ENCODE measurements at places on chromosomes 7 and 10.
A peak's percentile ranks its signal among the peaks of the same experiment; 100 is the strongest.

DNA sequence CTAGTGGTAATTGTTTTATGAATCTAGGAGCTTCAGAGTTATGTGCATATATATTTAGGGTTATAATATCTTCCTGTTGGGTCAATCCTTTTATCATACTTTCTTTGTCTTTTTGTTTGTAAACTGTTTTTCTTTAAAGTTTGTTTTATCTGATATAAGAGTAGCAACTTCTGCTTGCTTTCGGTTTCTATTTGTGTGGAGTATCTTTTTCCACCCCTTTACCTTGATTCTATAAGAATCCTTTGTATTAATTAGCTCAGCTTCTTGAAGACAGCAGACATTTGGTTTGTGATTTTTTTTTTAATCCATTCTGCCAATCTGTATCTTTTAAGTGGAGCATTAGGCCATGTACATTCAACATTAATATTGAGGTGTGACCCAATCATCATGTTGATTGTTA is 9.3 kb downstream of the CASP7 start:
- no peak for DNase-seq

- DNase-seq, result no peak
Observed at GRCh38 chr7:44769776-44770294, 21.2 kb downstream of the ZMIZ2 start.

- DNase-seq, result no peak
Observed at GRCh38 chr7:14739841-14740185, 162.7 kb downstream of the DGKB start.

DNA sequence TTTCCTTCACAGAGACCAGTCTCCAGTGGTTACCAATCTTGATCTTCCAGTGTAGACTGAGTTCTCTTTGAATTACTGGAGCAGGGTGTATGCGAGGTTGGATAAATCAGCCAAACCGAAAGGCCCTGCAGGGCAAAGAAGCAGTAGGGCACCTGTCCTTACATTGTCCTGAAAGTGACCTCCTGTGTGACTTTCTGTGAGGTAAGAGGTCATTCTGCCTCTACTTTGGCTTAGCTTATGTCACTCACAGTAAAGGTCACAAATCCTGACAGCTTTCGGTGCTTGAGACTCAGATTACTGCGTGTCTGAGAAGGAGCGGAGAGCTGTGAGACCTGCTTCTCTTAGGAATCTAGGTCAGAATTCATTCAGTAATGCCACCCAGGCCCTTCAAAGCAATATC is 252.7 kb upstream of the ETV1 start:
- DNase-seq, result no peak

- DNase-seq, result peak; percentile 60
Observed at GRCh38 chr10:72336259-72337038, 18.3 kb downstream of the DNAJB12 start.

- no peak for DNase-seq
Observed at GRCh38 chr7:107744345-107744750, 406 bp downstream of the CBLL1 start.

DNA sequence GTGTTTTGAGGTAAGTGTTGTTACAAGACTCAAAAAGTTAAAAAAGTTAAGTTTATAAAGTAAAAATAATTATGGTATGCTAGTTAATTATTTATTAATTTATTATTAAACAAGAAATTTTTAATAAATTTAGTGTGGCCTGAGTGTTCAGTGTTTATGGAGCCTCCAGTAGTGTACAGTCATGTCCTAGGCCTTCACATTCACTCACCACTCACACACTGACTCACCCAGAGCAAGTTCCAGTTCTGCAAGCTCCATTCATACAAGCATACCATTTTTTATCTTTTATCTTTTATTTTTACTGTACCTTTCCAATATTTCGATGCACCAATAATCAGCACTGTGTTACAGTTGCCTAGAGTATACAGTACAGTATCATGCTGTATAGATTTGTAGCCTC is 381.2 kb upstream of the MGMT start:
- no peak for DNase-seq

GRCh38 chr10:11832042-11832441 is 8.9 kb downstream of the PROSER2 start:
- no peak for DNase-seq

DNA sequence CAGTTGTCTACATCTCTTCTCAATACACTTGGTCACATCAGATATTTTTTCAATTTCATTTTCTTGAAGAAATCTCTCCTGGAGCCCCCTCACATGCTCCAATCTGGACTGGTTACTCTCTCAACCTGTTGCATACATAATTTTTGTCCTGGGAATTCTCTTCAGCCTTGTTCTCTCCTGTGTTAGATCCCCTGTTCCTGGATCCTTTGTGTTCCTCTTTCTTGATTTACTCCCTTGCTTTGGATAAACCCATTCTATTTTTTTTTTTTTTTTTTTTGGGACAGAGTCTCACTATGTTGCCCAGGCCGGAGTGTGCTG is 45.6 kb downstream of the SCD start:
- no peak for DNase-seq

DNA sequence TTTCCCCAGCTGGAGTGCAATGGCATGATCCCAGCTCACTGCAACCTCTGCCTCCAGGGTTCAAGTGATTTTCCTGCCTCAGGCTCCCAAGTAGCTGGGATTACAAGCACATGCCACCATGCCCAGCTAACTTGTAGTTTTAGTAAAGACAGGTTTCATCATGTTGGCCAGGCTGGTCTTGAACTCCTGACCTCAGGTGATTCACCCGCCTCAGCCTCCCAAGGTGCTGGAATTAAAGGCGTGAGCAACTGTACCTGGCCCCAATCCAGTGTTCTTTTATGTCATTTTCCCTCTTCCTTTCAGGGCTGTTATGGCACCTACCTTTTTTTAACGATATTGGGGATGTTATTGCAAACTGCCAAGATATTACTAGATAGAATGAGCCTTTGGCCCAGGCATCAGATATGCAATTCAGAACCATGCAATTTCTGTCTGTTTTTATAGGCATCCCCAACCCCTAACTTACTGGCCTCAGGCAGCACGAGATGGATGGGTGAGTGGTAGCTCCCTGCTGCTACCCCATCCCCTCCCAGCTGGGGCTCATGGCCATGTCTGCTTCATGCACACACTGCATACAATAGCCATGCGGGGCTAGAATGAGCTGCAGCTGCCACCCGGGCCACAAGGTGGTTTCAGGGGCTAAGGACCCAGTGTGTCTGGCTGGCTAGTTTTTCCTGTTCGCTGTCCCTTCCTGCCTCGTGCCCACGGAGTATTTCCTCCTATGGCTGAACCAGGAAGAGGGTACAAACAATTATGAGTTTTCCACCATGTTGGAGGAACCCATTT is 1080.1 kb upstream of the SORCS1 start:
- no peak for DNase-seq

Measured in HL-60 (cell line).